ENCODE measurements at places on chromosomes 2 and 18.
A peak's percentile ranks its signal among the peaks of the same experiment; 100 is the strongest.

DNA sequence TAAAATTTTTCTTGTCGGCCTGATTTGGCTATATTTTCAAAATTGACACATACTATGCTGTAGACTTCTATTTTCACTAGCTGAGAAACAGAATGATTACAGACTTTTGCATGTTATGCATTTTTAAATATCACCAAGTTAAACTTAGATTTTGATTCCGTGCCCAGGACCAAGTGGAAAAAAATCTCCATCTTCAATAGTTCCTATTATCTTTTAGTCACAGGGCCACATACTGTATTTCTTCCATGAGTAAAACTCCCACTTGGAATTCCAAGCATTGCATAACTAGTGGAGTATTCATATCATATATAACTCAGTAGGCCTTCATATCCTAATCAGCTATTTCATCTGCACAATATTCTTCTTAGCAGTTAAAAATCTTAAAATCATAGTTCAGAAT lies 470.9 kb downstream of the ARHGAP15 start:
- no peak for DNase-seq

DNA sequence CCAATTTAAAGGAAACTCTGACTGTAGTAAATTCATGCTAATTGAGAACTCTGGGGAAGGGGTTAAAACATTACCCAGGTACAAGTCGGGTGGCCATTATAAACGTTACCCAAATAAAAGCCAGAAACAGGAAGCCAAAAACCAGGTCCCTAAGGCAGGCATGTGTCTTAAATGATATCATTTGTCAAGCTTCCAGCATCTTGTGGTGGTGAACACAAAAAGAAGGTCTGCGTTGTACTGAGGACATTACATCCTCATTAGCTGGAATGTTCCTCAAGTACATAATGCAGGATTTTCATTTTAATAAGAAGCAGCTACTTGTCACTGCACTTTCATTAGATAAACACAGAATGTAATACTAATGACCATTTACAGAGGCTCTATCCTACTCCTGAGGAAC lies 10.9 kb downstream of the PTGR3 start:
- DNase-seq, result no peak

DNA sequence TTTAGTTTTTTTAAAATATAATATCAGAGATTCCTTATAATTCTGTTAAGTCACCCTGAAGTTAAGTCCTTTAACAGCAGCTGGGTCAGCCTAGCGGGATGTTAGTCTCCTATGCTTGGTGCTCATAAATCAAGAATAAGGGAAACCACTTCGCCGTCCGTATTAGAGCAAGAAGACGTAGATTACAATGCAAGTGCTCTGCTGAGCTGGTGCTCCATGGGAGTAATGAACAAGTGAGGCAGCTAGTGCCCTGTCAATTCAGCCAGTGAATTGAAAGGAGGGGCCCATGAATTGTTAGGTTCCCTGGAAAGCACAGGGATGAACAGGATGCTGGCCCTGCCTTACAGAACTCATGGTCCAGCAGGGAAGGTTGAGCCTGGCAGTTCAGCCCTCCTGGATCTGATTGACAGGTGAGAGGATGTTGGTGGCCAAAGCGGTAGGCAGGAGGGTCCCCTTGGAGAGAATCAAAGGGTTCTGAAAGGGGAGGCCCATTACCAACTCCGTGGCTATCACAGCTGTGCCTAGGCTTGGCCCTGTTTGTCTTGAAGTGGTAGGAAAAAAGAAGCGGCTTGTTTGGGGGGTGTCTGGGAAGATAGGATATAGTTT lies 30.8 kb downstream of the PLB1 start:
- DNase-seq, result no peak

GRCh38 chr18:22658318-22658717 lies 240.6 kb upstream of the CTAGE1 start:
- DNase-seq, result no peak

GRCh38 chr18:23828426-23828825 lies 139.2 kb downstream of the LAMA3 start:
- no peak for DNase-seq

DNA sequence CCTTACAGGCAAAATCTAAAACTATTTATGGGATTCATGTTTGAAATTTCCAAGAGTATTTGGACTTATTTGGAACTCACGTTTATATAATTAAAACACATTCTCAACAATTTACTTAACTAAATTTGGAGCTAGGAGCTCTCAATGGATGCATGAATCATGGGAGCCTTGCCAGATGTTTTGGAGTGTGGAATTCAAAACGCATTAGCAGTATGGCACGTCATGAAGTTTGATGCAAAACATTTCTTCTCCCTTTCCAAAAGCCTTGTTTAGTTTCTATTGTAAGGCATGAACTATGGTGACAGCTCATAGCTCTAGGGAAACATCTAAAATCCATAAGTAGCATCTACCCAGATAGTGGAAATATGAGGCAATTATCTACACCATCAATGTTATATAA lies 701.6 kb downstream of the SATB2 start:
- DNase-seq, result no peak

DNA sequence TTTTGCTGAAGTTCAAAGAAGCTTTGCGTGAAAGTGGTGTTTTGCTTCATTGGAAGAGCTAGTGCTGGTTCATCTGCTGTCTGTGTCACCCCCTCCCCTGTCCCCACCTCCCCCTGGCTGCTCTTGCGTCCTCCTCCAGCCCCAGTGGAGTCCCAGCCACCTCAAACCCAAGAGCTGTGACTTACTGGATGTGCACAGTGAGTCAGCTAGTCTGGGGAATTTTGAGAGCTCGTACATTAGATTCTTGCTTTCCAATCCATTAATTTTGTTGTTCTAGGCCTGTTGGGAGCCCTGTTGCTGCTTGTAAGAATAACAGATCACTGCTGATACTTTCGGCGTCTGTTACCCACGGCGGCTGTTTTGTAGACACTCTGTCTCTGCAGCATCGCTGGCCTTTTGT lies 412.1 kb downstream of the TSN start:
- DNase-seq, result no peak

- DNase-seq, result peak; percentile 64
These were observed 40.4 kb downstream of the TMEM18 start for GRCh38 chr2:636641-637405.

- peak; percentile 14 for DNase-seq
These were observed 70.7 kb downstream of the PAX3 start for GRCh38 chr2:222228054-222228453.

- DNase-seq, result no peak
These were observed 26.6 kb upstream of the ITGA4 start for GRCh38 chr2:181430406-181431118.

DNA sequence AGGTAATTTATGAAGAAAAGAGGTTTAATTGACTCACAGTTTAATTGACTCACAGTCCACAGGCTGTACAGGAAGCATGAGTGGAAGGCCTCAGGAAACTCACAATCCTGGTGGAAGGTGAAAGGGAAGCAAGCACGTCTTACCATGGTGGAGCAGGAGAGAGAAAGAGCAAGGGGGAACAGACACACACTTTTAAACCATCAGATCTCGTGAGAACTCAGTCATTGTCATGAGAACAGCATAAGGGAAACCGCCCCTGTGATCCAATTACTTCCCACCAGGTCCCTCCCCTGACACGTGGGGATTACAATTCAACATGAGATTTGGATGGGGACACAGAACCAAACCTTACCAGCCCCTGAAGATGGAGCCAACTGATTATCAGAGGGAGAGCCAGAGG lies 11.2 kb upstream of the PUM2 start:
- no peak for DNase-seq

GRCh38 chr2:161420406-161421074 lies 4.4 kb downstream of the TBR1 start:
- no peak for DNase-seq

DNA sequence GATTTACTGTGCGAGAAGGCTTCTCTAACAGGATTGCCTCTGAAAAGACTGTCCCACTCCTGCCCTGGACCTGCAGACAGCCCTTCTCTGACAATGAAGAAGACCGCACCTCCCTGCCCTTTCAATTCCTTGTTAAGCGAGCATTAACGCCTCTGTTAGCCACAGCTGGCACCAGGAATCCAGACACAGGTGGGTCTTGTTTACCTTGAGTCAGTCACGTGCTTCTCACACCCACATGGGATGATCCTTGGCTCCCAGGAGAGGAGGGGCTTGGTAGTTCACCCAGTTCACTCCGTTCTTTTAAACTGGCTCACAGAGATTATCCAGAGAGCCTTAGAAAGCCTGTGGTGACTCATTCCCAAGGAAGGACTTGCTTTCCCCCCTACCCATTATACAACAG lies 410.5 kb upstream of the MEIS1 start:
- DNase-seq, result no peak

GRCh38 chr18:56353663-56354260 lies 284.6 kb downstream of the TXNL1 start:
- DNase-seq, result no peak

- no peak for DNase-seq
These were observed 108.2 kb downstream of the BAZ2B start for GRCh38 chr2:159508140-159508539.

- peak; percentile 71 for DNase-seq
These were observed 88.0 kb downstream of the COMMD1 start for GRCh38 chr2:61993422-61994024.

DNA sequence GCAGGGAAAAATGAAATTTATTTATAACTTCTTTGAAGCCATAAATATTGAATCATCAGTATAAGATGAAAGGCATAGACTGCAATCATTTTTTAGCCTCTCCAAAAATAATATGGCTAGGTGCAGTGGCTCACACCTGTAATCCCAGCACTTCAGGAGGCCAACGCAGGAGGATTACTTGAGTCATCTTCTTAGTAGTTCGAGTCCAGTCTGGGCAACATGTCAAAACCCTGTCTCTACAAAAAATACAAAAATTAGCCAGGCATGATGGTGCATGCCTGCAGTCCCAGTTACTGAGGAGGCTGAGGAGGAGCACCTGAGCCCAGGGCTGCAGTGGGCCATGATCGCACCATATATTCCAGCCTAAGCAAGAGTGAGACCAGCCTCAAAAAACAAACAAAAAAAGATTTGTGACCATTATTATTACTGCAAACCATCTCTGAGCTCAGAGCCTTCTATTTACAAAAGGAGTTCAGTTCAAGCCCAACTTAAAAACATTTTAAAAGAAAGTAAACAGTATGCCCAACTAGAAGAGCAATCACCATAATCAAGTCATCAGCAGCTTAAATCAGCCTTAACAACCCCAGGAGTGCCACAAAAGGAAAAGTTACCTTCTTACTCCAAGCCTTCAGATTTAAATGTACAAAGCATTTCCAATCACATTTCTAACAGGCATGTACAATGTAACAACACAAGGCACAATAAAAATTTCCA lies 37.5 kb downstream of the KCNG3 start:
- no peak for DNase-seq

DNA sequence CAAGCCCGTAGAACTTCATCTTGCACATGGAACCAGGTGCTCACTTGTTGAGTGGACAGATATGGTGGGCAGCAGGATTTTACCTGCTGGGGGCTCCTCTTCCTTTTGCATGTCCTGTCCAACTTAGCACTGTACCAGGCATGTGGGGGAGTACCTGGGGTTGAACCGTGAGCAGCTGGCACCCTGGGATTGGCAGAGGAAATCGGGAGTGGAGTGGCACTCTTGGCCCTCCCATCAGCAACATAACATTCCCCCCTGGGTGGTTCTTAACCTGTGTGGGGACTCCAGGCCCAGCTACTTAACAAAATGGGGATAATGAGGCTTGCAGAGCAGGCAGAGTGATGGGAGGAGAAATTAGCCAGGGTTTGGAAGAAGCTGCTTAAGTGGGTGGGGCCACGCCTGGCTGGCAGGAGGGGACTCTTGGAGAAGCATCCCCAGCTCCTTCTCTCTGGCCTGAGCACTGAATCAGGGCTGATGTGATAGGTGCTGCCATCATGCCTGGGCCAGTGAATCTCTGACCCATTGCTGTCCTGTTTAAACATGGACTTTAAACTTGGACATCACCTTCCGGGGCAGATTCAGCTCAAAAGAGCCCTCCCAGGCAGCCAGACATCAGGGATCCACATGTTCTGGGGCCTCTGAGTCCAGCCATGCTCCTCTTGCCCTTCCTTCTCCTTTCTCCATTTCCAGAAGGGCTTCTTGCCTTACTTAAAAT lies 15.5 kb downstream of the FOSL2 start:
- no peak for DNase-seq

- DNase-seq, result no peak
These were observed 136.2 kb downstream of the CERS6 start for GRCh38 chr2:168592181-168592831.

- DNase-seq, result no peak
These were observed 91.1 kb upstream of the ANKRD30BL start for GRCh38 chr2:132252894-132253264.

DNA sequence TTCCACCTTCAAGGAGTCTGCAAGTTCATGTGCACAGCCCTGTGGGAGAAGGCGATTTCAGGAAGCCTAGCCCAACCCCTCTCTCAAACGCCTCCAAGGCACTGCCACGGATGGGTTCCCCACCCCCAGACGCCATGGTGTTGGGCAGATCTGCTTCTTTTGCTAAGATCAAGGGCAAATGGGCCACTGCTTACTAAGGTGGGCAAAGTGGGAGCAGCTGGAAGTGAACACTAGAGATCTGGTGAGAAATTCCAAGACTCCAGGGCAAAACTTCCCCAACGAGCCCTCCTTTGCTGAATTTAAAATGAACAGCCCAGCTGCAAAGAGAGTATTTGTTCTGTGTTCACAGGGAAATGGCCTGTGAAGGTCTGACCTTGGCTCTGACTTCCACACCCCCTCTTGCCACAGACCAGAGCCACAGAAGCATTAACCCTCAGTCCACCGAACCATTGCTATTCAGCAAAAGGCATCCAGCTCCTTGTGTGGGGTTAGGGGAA lies 45.1 kb upstream of the ZBTB7C start:
- DNase-seq, result no peak

DNA sequence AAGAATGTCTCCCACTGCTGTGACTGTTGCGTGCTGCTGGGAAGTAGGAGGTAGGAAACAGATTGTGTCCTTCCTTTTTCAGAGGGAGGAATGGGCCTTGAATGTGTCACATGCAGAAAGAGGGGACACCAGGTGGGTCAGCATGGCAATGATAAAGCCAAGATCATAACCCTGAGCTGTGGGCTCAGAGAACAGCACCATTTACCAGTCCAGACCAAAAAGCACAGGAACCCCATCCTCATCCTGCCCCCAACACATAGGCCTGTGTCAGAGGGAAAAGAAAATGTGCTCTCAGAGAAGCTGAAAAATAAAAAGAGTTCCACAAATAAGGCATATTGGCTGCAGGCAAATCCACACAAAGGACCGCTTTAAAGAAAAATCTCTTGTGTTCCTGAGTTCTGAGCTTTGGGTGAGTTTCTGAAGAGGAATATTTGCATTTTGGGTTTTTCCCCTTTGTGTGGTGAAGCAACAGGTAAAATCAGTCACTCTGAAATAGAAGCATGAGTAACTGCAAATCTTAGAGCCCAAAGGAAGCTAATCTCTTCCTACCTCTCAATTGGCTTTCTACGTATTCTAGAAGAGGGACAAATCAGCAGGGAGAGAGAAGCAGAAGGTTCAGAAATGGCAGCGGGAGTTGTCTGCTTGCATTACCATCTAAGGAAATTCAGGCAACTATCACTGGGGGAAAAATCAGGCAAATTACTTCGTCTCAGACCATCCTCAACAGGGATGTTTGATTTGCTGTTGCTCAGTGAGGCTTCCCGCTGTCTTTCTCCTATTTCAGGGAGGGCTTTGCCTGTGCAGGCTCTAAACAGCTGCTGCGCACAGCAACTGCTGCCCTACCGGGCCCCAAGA lies 106.8 kb downstream of the BCL11A start:
- DNase-seq, result no peak

- DNase-seq, result no peak
These were observed 1432.2 kb downstream of the LRP1B start for GRCh38 chr2:140698636-140699035.
